Stimulated activated CD8-positive, alpha-beta memory T cell treated with anti-CD3 and anti-CD28 coated beads, Interleukin-12 subunit alpha, Interleukin-12 subunit beta, amount 100 ng/mL, for 4 hours (primary cell): ENCODE measurements at places on chromosomes 11 and 22.

DNA sequence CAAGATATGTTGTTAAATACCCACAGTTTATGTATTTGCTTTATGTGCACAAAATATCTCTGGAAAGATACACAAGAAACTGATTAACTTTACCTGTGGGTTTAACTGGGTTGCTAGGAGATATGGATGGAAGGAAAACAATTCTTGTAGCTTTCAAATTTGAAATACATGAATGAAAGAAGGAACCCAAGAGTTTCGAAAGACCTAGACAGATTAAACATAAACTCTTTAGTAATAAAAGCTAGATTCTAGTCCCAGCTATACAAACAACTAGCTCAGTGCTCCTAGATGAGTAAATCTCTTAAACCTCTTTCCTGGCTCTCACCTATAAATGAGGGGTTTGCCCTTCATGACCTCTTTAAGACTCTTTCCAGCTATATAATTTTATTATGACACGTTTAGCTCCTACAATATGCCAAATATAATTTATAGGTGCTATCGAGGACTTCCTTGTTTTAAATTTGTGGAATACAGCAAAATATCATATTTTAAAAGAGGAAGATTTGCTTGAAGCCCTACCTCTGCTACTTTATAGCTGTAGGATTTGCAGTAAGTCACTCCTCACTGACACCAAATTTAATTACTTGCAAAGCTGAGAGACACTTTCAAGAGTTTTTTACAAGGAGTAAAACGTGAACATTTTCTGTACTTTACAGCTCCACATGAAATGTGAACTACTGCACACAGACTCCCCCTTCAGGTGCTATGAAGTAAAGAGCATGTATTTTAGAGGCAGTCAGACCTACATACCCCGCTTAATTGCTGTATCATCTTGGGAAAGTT is 50.7 kb downstream of the RRAS2 start:
- DNase-seq, result no peak

DNA sequence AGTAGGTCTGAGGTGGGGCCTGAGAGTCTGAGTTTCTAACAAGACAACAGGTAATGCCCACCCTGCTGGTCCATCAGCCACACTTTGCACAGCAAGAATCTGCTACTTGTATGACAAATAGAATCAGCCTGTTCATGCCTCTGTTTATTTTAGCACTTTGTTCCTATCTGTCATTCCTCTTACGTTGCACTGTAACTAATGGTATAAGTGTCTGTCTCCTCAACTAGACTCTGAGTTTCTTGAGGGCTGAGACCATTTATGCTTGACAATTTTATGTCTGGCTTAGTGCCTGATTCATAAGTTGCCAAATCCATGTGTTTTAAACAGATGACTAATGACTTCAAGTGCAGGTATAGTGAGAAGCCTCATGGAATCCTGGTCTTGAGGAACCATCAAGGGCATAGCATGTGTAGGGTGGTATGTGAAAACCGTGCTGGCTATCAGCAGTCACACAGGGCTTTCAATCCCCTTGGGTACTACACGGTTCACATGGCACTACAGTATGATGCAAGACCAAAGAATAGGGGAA is 209.7 kb downstream of the C11orf91 start:
- DNase-seq, result no peak

DNA sequence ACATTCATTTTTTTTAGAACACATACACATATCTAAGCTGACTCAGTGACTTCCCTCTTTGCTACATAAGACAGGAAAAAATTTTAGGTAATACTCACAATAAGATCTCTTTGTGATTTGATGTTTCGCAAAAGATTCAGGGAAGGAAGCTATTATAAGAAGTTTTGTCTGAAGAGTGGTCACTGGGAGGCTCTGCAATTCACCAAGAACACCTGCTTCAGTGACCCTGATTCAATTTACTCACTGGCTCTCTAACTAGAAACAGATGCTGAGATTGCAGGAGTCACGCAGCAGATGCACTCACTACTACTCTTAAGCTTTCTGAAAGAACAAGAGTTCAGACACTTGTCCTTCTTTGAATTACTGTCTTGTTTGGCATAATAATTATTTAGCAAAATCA is 193.6 kb upstream of the DDI1 start:
- no peak for DNase-seq

DNA sequence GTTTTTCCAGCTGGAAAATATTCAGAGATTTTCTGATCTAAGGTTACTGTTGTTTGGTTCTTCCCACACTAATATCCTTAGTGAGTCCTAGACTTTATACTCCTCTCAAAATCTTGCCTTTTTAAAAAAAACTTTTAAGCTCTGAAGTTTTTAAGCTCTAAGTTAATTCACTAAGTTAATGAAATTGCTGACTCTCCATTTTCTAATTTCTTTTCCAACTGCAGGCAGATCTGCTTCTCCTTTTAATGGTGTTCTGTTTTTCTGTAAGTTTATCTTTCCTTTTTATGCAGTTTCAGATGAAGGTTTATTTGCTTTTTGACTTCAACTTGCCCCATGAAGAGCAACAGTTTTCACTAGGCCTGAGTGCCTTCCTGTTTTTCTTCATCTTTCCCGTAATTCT is 125.8 kb upstream of the ARHGAP42 start:
- no peak for DNase-seq

DNA sequence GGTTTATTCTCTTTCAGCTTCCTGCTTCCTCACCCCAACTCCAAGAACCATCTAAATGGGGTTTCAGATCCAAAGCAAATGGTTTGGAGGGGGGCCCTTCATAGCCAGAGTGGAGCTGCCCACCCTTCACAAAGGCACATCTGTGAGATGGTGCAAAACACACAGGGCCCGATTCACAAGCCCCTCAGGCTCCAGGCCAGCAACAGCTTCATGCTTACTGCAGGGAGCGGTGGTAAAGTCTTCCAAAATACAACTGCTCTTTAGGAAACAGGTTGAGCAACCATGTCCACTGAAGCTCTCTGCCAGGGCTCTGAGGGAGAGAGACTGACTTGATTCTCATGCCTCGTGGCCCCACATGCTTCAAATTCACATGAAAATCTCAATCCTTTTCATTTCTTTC is 213.0 kb upstream of the NARS2 start:
- DNase-seq, result no peak

DNA sequence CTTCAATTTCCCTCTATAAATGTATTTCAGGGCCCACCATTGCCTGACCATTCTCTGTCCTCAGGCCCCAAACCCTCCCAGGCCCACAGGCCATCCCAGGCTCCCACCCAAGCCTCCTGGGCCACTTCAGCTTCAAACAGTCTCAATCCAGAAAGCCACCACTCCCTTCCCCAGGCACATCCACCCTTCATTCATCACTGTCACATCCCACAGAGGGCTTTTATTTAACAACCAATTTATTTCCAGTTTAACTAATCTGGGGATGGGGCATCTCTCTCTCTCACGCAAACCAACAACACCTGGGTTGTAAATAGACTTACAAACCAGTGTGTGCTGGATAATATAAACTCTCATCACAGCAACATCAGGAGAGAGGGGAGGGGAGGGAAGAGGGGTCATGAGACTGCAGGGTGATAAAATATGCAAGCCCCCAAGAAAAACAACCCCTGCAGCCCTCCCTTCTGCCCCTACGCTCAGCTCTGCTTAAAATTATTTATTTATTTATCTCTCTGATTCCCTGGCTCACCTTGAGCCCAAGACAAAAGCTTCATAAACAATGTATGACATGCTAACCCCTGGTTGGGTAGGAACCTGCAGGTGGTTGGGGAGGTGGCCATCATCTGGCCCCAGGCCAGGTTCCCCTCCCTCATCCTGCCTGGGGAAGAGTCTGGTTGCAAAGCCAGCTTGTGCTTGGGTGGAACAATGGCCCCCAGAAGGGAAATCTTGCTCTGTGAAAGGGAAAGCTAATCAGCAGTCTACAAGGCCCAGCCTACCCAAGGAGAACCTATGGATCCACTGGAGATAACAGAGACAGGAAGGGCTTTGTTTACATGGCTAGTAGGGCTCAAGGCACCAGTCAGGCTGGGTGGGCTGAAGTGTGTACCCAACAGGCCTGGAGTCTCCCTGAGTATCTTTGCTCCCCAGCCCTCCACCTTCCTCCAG is 359.2 kb downstream of the BUD13 start:
- DNase-seq, result no peak

DNA sequence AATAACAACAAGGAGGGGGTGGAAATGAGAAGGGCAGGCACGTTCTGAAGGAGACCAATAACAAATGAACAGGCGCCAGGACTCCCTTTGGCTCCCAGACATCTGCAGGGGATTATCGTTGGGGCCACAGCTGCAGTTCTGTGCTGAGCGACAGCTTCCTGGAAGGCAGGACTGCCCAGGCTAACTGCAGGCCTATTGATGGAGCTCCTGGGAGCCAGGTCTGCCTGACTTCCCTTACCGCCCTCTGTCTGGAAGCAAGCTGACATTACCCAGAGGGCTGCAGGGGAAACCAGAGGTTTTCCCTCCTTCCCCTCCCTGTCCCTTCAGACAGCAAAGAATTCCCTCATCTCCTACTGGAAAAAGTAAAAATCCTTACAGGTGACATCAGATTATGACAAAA is 5.0 kb downstream of the DRD2 start:
- DNase-seq, result no peak

DNA sequence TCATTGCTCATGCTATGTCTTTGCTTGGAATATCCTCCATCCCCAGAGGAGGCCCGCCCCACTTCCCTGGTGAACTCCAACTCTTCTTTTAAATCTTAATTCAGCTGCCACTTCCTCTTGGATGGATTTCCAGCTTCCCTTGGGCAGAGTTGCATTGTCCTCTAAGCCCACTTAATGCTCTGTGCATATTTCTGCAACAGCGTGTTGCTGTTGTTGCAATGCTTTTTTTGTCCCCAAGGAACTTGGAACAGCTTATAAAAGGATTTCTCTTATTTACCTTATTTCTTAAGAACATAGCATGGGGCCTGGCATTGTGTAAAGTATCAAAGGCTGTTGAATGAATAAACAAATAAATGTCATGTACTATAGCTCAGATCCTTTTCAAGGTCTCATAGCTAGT is 507.4 kb downstream of the METTL15 start:
- no peak for DNase-seq
